HFF-Myc (cell line): ENCODE measurements at places on chromosomes 5 and 9.

DNA sequence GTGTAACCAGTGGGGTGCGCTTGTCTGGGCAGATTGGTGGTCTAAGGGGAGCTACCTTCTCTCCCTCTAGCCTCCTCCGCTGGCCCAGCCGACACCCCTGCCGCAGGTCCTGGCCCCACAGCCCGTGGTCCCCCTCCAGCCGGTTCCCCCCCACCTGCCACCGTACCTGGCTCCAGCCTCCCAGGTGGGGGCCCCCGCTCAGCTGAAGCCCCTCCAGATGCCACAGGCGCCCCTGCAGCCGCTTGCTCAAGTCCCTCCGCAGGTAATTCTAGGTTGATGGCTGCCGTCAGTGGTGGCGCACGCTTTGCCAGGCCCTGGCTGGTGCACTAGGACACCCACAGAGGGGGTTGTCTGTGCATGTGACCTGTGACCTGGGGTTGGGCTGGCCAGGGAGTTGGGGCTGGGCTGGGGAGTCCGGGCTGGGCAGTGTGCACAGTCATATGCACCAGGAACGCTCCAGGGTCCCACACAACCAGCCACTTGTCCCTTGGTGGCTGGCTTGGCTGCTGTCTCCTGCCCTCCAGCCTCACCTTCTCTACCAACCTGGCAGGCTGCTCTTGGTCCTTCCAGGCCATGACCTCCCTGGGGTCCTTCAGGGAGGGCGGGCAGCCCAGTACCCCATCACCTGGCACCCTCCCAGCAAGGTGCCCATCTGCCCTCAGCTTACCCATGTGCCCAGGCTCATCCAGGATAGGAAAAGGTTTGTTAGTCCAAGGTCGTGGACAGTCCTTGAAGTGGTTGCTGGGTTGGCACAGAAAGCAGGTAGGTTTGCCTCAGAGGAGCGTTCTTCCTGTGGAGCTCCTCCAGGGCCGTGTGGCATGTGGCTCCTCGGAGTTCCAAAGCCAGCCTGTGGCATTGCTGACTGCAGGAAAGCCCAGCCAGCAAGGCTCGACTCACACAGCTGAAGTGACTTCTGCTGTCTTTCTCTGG, 73.2 kb downstream of the WNK2 start:
- DNase-seq, result no peak

DNA sequence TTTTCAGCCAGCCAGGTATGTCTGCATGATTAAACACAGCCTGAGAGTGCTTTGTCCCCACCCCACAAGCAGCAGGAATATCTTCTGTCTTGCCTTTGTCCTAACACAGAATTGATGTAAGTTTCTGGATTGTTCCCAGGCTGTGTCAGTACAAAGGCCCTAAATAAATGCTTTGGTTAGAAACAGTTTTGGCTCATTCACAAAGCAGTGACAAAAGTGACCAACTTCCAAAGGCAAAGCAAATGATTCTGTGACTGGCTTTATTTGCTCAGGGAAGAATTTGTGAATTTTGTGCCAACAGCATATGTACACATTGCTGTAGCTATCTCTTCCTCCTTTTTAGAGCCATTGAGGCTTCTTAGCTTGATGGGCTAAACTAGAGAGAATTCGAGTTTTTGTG, 133.7 kb downstream of the PLPPR1 start:
- DNase-seq, result no peak

- DNase-seq, result peak; percentile 98
Observed at GRCh38 chr5:141524604-141525597, 36.0 kb downstream of the PCDHGC5 start.

DNA sequence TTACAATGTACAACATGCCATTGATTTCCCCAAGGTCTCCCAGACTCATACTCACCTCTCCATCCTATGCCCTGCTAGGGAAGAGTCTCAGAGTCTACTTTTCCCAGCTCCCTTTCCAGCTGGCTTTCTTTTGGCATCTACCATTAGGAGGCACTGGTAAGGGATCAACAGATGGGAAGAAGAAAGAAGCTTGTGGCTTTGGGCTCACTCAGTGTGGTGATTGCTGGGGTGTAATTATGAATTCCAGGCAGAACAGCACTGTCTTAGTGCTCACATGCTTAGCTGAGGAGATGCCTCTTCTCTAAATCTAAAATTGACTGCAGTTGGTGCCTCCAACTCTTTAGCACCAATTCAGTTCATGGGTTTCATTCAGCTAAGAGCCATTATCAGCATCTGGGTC, 330.0 kb downstream of the PSAT1 start:
- no peak for DNase-seq

- no peak for DNase-seq
Observed at GRCh38 chr9:130945173-130945572, 6.1 kb upstream of the FIBCD1 start.

DNA sequence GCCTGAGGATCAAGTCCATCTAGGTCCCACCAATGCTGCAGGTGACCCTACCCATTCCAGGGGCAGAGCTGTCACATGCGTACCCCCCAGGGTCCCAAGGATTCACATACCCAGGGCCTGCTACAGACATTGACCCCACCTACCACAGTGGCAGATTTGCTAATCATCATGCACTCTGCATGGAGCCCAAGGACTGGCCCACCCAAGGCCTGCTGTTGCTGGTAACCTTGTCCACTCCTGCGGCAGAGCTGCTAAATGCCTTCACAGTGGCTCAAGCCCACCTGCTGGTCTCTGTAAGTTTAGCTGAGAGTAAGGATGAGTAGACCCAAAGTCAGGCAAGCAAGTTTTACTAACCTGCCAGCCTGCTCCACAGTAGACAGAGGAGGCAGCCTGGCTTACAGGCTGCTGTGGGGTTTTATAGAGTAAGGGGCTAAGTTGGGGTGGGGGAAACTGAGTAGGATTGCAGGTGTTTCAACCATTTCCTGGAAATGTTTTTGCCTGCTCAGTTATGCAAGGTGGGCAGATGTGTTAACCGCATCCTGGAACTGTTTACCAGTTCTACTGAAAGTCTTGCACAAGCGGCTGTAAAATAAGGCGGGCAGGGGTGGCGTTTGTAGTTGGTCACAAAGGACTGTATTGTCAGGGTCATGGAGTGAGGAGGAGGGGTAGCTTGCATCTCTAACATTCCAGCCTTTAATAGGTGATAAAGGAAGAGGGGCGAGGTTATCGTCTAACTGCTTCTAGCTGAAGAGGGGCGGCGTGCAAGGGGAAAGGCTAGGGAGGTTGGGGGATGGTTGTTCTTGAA, 2163.5 kb upstream of the WWC1 start:
- no peak for DNase-seq

DNA sequence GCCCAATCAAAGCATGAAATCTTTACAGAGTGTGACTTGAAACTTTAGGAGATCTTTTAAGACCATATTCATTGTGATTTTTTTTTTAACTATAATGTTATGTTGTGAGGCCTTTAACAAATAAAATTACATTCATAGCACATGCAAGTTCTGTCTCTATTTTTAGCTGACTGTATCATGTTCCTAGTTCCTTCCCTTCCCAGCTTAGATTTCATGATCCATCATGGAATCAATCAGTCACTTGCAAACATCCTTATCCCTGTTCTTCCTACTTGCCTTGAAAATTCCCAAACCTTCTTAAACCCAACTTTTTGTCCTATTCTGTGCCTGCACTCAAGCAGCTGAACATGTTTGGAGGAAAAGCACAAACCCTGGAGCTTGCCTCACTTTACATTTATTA, 141.8 kb downstream of the DMXL1 start:
- no peak for DNase-seq

GRCh38 chr9:3884736-3885135, 358.9 kb upstream of the RFX3 start:
- DNase-seq, result no peak
